ENCODE measurements at places on chromosomes 3 and 15. TPM values are rescaled to one million over a fixed set of nuclear protein-coding genes. Genes with fewer than 3 reads are reported as not detected.

Gene LRRC15
- under 0.01 TPM for total RNA-seq

Gene PLSCR5
- total RNA-seq: not detected

Gene DLL4
- total RNA-seq: 7.0 TPM

Gene CIB2
- 6.4 TPM for total RNA-seq

Gene PLSCR4
- total RNA-seq: 79.9 TPM

Gene KCNAB1
- total RNA-seq: 12.3 TPM

Gene BTLA
- 1.5 TPM for total RNA-seq

Gene GOLGA6L7
- total RNA-seq: not detected

Gene PFKFB4
- total RNA-seq: 2.0 TPM

Gene TMEM40
- not detected for total RNA-seq

Measured in subcutaneous adipose tissue (tissue), 4 donors.